ENCODE measurements at places on chromosomes 2 and 18. TPM values are rescaled to one million over a fixed set of nuclear protein-coding genes. Genes with fewer than 3 reads are reported as not detected.

INHBB gene
- 0.19 TPM for total RNA-seq

DNA sequence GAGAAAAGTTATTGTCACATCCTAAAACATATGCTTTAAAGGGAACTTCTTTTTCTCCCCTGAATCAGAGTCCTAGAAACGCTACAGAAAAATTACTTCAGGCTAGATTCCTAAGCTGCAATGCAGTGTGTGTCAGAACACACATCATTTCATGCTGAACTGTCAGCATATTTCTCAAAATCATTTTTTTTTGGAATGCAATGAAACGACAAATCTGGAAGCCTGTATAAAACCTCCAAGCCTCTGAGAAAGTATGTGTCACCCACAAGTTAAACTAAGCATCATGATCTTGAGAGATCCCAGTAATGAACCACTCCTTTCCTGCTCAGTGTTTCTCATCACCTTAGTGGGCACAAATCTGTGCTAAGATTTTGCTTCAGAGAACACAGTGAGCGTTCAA, 276.2 kb downstream of the ZNF521 start:
- DNase-seq = no peak

UPP2 gene
- total RNA-seq = not detected

GRCh38 chr2:218369330-218369729, 12.7 kb downstream of the CATIP start:
- DNase-seq = no peak

DNA sequence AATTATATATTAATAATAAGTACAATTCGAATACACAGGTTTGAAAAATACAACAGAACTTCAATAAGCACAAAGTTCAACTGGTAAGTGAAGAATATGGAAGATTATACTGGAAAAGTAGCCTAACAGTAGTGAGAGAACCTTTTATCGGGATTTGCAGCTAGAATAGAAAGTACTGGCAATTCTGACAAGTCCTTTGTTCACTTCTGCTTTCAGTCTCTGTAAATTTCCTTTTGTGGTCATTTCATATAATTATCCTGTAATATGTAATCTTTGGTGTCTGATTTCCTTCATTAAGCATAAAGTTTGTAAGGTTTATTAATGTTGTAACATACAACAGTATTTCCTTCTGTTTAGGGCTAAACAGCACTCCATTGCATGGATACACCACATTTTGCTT, 67.2 kb downstream of the CUL3 start:
- DNase-seq = no peak

DNA sequence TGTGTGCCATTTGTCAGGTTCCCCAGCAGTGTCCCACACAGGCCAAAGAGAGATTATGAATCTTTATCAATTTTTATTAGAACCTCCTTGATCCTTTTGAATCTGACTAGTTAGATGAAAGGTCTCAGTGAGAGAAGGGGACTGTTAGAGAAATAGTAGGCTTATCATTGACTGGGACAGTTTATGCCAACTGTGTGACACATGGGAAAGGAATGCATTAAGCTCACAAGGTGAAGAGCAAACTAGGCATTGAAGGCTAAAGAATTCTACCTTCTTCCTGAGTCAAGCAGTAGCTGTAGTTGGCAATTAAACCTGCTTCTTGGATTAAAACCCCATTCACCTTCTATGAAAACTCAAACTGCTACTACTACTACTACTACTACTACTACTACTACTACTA, 389.6 kb upstream of the CDH19 start:
- DNase-seq = no peak

DNA sequence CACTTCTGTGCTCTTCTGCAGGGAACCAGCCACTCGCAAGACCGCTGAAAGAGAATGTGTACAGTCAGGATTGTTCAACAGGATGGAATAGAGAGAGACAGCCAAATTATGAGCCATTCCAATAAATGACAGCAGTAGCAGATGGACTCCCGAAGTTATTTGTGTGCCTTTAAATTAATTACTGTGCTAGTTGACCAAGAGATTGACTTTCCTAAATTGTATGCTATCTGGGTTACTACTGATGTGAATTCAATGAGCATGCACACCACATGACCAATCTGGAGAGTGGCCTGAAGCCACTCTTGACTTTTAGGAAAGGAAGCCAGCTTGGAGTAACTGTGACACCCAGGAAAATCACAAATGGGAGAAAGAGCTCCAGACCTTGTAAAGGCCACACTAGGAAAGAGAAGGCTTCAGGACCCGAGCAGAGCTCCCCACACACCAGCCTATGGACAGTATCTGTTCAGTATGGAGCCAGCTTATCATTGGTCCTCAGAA, 52.8 kb downstream of the CHMP3 start:
- no peak for DNase-seq
